Activated naive CD8-positive, alpha-beta T cell treated with anti-CD3 and anti-CD28 coated beads for 36 hours (primary cell): ENCODE measurements at places on chromosomes 2 and 18. TPM values are rescaled to one million over a fixed set of nuclear protein-coding genes. Genes with fewer than 3 reads are reported as not detected.

The ANKRD30B gene
- not detected for total RNA-seq

The MCM6 gene
- total RNA-seq, result 229 TPM

The COLEC12 gene
- not detected for total RNA-seq

The PAX8 gene
- total RNA-seq, result 2.0 TPM

The SPDYA gene
- 0.40 TPM for total RNA-seq

The LTBP1 gene
- total RNA-seq, result 0.31 TPM

The NDUFS1 gene
- total RNA-seq, result 102 TPM

The CHST10 gene
- total RNA-seq, result 14.7 TPM

The AGXT gene
- total RNA-seq, result not detected

DNA sequence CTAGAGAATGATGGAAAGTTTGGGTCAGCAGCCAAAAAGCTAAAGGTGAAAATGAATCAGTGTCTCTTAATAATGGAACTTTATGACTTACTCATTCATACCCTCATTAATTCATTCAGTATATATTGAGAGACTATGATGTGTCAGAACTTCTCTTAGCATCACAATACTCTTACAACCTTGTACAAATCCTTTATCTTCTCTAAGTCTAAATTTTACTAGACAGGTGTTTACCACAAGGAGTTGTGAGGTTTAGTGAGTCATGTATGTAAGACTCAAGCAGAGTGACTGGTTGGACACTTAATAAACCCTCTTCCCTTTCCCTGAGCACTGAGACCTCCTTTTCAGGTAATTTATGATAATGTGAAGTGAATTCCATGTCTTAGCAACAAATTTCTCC, 129.6 kb downstream of the PPP1R1C start:
- DNase-seq, result no peak

DNA sequence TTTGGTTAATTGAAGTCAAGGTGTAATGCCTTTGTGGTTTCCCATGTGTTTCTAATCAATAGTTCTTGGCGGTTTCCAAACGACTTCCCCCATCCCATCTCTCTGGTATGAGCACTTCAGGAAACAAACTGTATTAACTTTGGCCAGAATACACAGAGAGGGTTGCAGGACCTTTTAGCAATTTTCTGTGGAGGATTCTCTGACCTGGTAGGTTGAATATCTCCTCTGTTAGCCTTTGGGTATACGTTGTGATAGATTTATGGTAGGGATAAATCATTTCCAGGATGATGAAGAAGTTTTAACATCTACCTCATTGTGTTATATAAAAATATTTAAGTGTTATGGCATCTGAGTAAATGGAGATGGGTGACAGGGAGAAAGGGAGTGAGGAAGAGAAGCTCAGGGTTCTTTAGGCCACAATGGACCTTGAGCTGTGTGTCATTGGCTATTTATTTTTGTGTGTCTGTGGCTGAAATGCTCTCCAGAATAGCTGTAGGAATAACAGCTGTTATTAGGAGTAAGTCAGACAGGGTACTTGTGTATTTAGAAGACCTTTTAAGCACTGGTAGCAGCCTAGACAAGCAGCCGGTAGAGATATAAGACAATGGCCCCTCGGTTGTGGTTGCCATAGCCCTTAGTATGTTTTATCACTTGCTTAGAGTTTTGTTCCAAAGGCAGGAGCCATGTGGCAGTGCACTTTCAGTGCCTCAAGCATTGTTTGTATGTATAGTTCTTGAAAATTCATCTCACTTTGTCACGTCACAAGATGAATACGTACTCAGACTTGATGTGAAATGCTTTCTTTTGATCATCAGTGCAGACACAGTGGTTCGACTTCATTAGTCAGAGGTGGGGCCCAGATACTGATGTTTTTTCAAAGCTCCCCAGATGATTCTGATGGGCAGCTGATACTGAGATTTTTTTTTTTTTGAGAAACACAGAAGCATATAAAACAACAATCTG, 91.1 kb downstream of the FMNL2 start:
- DNase-seq, result no peak

DNA sequence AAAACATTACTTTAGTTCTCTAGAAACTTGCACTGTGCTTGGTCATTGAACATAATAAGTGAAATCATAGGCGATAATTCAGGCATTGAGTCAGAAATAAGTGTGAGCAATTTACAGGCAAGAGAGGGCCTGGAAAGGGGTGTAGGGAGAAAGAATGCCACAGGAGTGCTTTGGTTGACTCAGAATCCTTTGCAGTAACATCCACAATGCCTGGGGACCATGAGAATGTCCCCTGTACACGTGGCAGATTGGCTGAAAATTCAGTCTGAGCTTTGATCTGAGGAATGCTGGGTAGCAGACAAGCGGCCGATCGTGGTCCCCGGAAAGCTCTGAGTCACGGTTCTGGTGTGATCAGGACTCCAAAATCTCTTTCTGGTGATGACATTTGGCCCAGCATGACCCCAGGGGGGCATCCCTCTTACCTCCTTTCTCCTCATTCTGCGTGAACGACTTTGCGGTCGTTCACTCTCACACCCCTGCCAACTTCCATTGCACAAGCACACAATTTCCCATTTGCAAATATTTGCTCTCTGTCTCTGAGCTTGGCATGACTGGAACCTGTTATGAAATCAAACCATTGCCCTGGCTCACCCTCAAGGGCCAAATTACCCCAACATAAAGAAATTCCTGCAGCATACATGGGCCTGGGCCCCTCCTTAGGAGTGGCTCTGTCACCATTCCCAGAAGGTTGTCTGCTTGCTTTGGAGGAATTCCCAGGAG, 305.0 kb upstream of the EPAS1 start:
- DNase-seq, result no peak

DNA sequence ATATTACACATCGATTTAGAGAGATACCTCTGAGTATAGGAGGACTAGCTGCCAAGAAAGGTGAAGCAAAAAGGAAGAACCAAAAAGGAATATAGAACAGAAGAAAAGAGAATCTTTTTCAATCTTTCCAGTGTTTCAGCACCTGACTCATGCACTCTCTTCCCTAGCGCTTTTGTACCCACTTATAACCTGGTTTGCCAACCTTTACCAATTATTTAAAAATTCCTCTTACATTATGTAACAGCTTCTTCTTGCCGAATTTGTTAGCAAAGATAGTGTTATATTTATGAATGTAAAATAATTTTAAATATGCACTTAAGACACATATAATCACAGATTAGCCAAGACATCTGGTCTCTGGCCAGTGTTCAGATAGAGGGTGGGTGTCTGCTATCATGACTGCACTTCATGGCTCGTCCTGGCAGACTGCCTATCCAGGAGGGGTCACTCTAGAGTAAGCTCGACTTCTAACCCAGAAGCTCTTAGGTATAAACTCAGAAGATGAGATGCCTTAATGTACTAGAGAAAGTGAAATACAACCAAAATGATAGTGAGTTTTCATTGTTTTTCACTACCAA, 122.9 kb downstream of the ATAD2B start:
- no peak for DNase-seq

- no peak for DNase-seq
These were observed 118.8 kb upstream of the RBMS1 start for GRCh38 chr2:160612266-160612856.

DNA sequence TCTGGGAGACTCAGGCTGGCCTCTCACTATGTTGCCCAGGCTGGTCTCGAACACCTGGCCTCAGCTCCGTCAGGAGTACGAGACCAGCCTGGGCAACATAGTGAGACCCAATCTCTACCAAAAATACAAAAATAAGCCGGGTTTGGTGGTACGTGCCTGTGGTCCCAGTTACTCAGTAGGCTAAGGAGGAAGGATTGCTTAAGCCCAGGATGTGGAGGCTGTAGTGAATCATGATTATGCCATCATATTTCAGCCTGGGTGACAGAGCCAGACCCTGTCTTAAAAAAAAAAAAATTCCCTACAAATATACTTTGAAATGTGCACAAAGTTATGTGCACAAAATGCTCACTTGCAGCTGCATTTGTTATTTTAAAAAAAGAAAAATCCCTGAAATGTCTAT, 26.3 kb upstream of the AGAP1 start:
- DNase-seq, result no peak
